Neuronal stem cell (in vitro differentiated cells): ENCODE measurements at places on chromosomes 2 and 18.
A peak's percentile ranks its signal among the peaks of the same experiment; 100 is the strongest.

DNA sequence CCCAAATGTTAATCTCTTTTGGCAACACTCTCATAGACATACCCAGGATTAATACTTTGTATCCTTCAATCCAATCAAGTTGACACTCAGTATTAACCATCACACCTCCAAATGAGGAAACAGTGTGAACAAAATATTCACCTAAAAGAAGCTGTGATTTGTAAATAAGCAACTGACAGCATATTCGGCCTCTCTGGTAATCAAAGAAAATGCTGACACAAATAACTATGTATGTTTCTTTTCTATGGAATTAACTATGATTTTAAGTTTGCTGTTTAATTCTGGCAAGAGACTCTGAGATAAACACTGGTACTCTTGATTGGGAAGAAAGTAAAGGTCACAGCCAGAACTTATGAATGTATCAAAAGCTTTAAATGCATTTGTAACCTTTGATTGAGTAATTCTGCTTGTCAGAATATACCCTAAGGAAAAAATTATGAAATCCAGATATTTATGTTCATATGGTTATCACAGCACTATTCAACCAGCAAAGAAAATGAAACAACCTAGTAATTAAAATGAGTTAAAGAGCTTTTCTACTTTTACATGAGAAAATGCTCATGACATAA, 3.6 kb upstream of the GYPC start:
- no peak for DNase-seq

DNA sequence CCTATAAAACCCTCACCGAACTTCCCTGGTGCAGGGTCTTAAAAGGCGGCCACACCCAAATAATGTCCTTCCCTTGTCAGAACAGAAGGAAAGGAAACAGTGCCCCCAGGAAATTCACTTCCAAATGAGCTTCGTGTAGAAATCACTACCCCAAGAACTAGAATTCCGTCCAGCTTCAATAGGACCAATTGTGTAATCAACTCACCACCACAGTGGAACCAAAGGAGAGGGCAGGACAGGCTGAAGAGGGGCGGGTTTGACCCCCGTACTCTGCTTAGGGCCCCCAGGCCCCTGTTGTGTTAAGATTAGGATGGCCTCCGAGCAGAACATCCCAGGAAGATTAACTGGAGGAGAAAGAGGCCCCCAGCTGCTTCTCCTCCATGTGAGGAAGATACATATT, 24.1 kb downstream of the GPR35 start:
- DNase-seq, result no peak

DNA sequence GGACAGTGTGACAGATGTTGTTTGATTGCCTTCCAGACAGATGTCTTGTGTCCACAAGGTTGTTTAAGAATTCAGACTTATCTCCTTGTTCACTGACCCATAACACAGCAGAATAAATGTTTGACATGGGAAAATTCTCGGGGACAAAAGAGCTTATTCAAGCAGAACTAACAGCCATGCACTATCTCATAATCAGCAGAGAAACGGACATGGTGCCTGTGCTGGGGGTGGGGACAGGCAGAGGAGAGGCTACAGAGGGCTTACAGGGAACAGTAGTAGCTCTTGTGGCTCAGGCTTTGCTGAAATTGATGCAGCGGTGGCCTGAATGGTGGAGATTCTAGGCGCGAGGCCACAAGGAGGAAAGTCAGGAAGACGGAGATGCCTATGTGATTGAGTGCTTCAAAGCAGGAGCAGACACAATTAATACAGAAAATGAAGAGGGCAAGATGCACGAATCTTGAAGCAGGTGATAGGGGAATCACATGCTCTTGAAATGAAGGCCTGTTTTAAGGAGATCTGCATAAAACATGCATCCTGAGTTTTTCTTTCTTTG, 62.0 kb upstream of the CAB39 start:
- DNase-seq, result peak; percentile 42

GRCh38 chr18:36386150-36386920, 88.8 kb downstream of the FHOD3 start:
- no peak for DNase-seq

- no peak for DNase-seq
Observed at GRCh38 chr2:189305291-189305943, 125.9 kb upstream of the COL5A2 start.

DNA sequence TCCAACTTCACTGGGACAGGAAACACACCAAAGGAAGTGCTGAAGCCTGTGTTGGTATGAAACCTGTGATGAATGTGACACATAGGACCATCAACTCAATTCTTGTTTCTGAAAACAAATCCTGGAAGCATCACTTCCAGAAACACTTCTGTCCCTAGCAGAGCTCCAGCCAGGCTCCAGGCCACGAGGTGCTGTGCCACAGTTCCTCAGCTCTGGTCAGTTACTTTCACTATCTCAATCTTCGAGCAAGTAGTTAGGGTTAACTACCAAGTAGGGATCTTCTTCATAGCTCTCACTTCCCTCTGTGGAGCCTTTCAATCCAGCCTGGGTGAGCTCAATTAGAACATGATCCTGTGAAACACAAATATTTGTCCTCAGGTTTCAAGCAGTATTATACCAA, 3.6 kb upstream of the LCT start:
- no peak for DNase-seq

GRCh38 chr18:43129946-43130524, 14.6 kb upstream of the RIT2 start:
- no peak for DNase-seq

GRCh38 chr2:26849056-26849999, 1.4 kb downstream of the DPYSL5 start:
- peak; percentile 62 for DNase-seq

DNA sequence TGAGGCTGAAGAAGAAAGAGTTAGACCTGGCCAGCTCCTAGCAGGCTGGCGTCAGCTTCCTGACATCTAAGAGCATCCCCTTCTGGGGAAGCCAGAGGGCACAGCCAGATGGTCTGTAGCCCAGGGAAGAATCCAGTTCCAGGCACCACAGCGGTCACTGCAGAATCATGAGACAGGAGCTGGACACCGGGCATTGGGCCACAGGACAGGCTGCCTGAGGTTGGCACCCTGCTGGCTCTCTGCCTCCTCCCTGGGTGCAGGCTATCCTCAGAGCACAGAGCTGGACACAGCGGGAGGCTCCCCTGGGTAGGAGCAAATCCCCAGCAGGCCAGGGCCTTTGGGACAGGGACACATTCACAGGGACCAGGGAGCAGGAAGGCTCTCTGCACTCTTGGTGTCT, 19.8 kb upstream of the ATOH8 start:
- DNase-seq, result no peak

GRCh38 chr2:128879161-128879560, 560.5 kb upstream of the HS6ST1 start:
- peak; percentile 38 for DNase-seq

DNA sequence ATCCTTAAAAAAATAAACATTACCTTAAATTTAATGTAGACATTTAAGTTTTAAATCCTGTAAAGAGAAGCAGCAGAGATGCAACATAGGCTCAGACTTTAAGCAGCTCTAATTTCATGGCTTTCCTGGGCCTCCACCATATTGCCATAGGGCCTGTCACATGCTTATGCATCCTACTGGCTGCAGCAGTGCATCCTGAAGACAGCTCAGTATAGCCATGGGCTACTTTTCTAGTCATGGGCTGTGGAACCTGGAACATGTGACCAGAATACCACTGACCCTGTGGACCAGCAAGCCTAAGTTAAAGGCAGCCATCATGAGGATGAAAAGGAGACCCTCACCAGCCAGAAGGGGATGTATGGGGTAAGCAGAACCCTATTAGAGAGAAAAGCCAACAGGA, 10.7 kb downstream of the RMP24 start:
- DNase-seq, result no peak

GRCh38 chr2:145185696-145186095, 665.8 kb upstream of the ZEB2 start:
- DNase-seq, result no peak

DNA sequence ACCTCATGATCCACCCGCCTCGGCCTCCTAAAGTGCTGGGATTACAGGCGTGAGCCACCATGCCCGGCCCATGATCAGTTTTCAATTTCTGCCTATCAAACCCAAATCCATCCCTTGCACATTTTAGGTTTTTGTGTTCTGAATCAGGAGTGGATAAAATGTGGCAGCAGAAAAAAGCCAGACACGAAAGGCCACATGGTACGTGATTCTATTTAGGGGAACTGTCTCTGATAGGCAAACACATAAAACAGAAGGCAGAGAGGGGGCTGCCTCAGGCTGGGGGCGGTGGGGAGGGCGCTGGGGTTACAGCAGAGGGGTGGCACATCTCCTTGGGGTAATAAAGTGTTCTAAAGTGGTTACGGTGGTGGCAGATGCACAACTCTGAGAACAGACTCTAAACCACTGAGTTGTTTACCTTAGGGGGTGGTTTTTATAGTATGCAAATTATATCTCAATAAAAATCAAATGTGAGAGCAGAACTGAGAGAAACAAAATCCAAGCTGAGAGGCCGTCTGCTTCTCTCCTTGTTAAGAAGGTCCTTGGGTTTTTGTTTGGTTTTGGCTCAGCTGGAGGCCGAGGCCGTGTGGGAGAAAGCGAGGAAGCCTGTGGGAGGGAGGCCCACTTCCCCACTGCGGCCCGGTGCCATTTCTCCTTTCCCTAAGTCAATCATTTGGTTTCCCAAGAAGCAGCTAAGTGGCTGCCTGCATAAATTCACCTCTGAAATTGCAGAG, 78.0 kb downstream of the SOWAHC start:
- DNase-seq, result no peak

DNA sequence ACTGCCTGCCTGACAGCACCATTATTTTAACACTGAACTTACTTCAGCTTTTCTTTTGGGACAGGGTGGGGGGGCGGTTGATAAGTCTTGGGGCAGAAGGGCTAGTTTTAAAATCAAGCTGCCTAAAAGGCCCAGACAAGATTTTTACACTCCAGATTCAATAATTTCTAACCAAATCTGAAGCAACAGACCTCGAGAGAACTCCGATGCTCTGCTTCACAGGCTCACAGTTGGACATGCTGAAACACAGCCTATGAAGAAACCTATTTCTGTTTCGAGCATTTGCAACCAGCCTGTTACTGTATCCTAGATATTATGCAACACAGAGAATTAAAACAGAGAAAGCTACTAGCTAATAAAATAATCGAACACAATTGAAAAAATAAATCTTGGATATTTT, 1.3 kb upstream of the MYT1L start:
- DNase-seq, result no peak

DNA sequence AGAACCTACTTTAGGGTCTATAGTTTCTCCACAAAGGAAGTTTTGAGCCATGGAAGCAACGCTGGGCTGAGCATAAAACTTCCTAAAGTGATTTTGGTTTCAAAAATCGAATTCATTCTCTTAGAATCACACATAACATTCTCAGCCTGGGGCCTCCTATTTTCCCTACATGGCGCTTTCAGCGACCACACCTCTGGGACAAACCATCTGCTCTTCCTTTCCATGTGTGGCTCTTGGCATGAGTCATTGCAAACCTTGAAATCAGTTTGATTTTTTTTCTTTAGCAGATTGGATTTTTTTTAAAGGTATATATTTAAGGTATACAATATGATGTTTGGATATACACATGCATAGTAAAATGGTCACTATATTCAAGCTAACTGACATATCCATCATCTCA, 72.5 kb upstream of the APCDD1 start:
- no peak for DNase-seq

- DNase-seq, result no peak
Observed at GRCh38 chr2:32884346-32884745, 62.4 kb upstream of the LTBP1 start.

GRCh38 chr18:55405893-55406406, 182.0 kb downstream of the TCF4 start:
- no peak for DNase-seq

- no peak for DNase-seq
Observed at GRCh38 chr2:190477661-190478454, 56.7 kb downstream of the NEMP2 start.

- no peak for DNase-seq
Observed at GRCh38 chr2:16623031-16623430, 42.6 kb downstream of the CYRIA start.

- no peak for DNase-seq
Observed at GRCh38 chr2:65076345-65076710, 20.1 kb downstream of the CEP68 start.

- DNase-seq, result no peak
Observed at GRCh38 chr2:172623249-172623965, 67.5 kb downstream of the PDK1 start.

GRCh38 chr2:241984271-241984655, 114.7 kb downstream of the RTP5 start:
- no peak for DNase-seq

DNA sequence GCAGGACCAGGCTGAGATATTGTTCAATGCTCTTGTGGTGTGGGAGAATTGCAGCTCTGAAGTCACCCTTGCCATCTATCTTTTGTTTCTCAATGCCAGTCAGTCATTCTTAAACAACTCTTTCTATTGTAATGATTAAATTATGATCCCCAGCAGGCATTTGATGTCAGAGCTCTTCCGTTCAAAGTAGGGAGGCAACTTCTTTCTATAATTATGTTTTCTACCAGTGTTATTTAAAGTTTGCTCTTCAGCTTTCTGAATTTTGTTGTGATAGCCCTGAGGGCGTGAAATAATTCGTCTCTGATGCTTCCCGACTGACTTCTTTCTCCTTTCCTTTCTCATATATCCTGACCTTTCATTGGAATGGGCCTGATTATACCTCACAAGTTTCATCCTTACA, 161.4 kb upstream of the KLHL14 start:
- DNase-seq, result no peak

DNA sequence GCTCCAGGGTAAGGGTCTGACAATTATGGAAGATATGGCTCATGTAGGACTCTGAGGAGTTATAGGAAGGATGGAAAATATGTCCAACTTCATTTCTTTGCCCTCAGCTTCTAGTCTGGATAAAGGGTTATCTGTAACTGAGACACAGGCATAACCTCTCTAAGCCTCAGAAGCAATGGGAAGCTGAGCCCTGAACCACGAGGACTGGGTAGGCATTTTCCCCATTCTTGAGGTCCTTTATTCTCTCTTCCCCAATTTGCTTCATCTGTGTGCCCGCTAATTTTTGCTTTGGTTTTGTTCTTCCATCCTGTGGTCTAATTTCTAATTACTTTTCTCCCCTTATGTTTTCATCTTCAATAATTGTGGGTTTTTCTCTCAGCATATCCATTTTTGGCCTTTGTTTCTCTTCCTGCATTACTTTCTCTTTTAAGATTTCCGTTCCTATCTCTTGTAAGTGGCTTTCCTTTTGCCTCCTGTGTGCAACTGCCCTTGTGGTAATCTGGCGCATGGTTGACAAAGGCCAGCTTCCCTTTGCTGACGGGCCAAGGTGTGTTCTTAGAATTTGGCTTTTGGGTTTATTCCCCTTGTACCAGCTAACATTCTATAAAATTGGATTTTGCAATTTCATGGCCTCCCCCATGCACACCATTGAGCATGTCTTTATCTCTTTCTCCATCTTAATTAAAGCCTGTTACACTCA, 343.8 kb downstream of the TXNL1 start:
- no peak for DNase-seq

- no peak for DNase-seq
Observed at GRCh38 chr2:609449-609848, 67.8 kb downstream of the TMEM18 start.

GRCh38 chr2:193521523-193521922, 1326.8 kb upstream of the TMEFF2 start:
- no peak for DNase-seq

GRCh38 chr2:53740170-53740569, 27.4 kb upstream of the CHAC2 start:
- DNase-seq, result no peak
